Psoas muscle (tissue), 8 donors: ENCODE measurements at places on chromosomes 4 and X. TPM values are rescaled to one million over a fixed set of nuclear protein-coding genes. Genes with fewer than 3 reads are reported as not detected.

Gene SCRG1
- total RNA-seq: not detected

Gene PRSS12
- total RNA-seq: 0.49 TPM

Gene RAB33A
- not detected for total RNA-seq

Gene WDFY3
- total RNA-seq: 38.2 TPM

Gene GPRASP1
- total RNA-seq: 1.2 TPM

Gene EREG
- total RNA-seq: 0.20 TPM

Gene CENPE
- total RNA-seq: 0.24 TPM

Gene GAGE12J
- total RNA-seq: not detected

Gene ARMCX2
- total RNA-seq: 12.9 TPM
